ENCODE measurements at places on chromosomes 11 and 22.

- no peak for DNase-seq
Measured at GRCh38 chr22:46179748-46180147, 29.4 kb downstream of the PPARA start.

GRCh38 chr11:80843266-80843974 lies 1402.6 kb upstream of the TENM4 start:
- no peak for DNase-seq

DNA sequence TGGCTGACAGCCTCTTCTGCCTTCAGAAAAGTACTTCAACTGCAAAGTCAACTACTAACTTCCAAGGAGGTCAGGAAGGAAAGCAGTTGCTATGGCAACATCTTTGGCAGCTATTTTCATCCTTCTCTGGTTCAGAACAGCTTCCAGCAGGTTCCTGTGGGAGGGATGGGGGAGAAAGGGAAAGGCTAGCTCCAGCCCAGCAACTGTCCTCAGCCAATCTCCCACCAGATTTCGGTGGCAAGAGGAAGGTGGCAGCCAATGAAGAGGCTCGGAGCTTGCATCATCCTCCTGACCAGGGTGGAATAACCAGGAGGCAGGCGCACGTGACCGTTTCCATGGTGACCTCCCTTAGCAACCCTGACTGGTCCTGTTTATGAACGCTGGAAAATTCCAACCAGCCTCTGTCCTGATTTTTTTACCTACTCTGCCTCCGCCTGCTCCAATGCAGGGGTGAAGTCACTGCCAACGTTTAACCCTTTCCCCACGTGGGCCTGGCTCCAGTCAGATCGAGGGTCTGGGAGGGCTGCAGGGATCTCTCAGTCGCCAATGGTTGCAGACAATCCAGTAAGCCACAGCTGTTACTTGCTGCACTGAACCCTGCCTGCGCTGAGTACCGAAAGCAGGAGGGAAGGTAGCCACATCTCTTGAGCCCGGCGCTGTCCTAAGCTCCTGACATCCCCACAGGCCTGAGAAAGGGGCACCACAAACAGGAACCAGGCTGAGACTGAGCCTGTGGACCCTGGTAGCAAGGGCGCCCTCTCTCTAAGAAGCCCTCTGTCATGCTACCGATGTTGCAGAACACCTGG lies 11.2 kb upstream of the MALAT1 start:
- DNase-seq = peak; percentile 100

- DNase-seq = no peak
Measured at GRCh38 chr11:87081358-87081757, 43.6 kb downstream of the TMEM135 start.

DNA sequence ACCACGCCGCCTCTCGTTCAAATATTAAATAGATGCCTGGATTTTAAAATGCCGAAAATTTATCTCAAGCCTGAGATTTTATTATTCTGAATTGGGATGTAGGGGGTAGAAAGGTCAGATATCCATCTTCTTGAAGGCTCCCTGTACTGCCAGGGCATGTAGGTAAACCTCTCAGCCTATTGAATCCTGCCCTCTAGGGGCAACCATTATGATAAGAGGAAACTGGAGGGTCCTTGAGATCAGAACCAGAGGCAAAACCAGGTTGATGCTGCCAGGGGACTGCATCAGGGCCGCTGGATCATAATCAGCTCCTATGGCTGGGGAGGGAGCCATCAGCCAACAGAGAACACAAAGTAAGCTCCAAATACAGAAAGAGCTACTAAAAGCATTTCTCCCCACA lies 92.4 kb downstream of the KCNC1 start:
- DNase-seq = no peak

GRCh38 chr11:134040386-134041302 lies 28.2 kb upstream of the JAM3 start:
- no peak for DNase-seq

DNA sequence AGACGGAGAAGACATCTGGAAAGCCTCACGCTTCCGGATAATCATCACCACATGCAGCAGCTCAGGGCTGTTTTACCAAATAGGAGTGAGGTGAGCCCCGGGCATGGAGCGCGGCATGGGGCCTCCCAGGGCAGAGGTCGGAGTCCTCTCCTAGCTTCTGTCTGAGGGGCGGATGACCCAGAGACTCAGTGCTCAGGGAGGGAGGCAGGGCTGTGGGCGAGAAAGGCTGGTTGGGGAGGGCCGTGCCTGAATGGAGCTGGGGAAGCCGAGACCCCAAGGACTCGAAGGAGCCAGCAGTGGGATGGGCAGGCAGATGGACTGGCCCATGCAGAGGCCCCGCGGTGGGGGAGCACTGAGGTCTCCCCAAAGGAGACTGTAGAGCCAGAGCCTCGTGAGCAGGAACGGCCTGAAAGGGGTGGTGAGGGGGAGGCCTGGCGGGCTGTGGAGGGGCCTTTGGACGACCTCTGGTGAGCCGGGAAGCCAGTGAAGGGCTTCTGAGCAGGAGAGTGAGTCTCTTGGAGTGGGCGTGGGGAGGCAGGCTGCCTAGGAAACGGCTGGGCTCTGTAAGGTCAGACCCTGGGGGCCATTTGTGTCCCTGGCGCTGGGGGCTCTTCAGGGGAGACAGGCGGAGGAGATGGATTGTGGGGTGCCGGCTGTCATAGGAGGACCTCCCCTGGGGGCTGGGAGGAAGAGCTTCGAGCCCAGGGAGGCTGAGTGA lies 24.7 kb upstream of the PANX2 start:
- DNase-seq = no peak

- no peak for DNase-seq
Measured at GRCh38 chr11:85123752-85124231, 503.4 kb downstream of the DLG2 start.

- no peak for DNase-seq
Measured at GRCh38 chr22:43745783-43746356, 66.2 kb downstream of the EFCAB6 start.

- DNase-seq = no peak
Measured at GRCh38 chr22:50160947-50161346, 9.6 kb upstream of the PANX2 start.

- DNase-seq = no peak
Measured at GRCh38 chr11:108341654-108342053, 118.8 kb downstream of the ATM start.

GRCh38 chr22:39349506-39349966 lies 255 bp upstream of the SYNGR1 start:
- peak; percentile 36 for DNase-seq

- DNase-seq = no peak
Measured at GRCh38 chr11:126440276-126440675, 84.8 kb downstream of the ST3GAL4 start.

DNA sequence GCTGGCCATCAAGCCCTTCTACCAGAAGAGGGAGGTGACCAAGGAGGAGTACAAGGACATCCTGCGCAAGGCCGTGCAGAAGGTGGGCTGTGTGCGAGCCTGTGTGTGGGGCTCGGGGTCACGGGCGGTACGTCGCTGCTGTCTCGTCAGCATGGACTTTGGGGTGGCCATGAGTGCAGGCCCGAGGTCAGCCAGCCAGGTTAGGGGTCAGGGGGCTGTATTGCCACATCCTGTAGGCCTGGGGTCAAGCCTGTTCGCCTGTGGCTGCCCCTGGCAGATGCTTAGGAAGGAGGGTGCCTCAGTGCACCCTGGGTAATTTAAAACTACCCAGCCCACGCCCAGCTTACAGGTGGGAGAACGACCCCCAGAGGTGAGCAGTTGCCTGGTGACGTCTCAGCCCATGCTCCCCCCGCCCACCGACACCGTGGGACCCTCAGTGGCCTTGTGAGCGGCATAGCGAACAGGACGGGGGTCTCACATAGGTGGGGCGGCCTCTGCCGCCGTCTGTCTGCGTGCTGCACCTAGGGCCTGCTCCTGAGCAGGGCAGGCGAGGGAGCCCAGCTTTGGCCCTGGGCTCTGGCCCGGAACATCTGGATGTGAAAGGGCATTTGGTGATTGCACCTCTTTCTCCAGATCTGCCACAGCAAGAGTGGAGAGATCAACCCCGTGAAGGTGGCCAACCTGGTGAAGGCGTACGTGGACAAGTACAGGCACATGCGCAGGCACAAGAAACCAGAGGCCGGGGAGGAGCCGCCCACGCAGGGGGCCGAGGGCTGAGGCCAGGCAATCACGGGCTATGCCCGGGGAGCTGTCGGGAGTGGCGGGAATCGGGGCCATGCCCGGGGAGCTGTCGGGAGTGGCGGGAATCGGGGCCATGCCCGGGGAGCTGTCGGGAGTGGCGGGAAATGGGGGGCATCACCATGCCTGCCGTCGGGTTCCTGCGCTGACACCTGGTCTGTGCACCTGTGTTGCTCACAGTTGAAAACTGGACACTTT lies 4.5 kb downstream of the IRF7 start:
- DNase-seq = no peak
